Mesendoderm (in vitro differentiated cells): ENCODE measurements at places on chromosomes 1 and 21.
A peak's percentile ranks its signal among the peaks of the same experiment; 100 is the strongest.

- no peaks in the 10 kb centered on the region for H3K4me1 ChIP-seq
- no peaks in the 10 kb centered on the region for H3K36me3 ChIP-seq
- DNase-seq, result peak; percentile 0
Measured at GRCh38 chr1:88291611-88292354, 392.3 kb upstream of the PKN2 start.

DNA sequence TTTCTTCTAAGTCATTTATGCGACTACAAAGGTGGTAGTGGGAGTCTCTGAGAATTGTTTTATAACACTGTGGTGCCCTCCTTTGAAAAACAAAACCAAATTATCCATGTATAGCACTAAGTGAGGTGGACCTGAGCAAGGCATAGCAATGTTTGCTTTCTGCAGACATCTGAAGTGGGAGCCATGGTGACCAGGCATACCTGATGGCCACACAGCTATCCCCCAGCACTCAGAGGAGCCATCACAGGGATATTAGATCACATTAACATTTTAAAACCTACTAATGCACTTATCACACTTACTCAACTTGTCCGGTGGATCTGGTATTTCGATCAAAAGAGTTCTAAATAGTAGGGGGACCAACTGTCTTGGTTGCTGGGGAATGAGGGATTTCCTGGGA is 24.8 kb upstream of the AVPR1B start:
- H3K27me3 ChIP-seq, result no peaks in the 10 kb centered on the region
- no peak overlapping the region for H3K27ac ChIP-seq
- no peaks in the 10 kb centered on the region for H3K4me1 ChIP-seq
- no peaks in the 10 kb centered on the region for H3K36me3 ChIP-seq
- DNase-seq, result no peak

GRCh38 chr1:155083052-155083541 is 4.5 kb downstream of the EFNA3 start:
- H3K27ac ChIP-seq, result no peak overlapping the region
- H3K27me3 ChIP-seq, result peaks cover 41% of the 10 kb centered on the region
- DNase-seq, result no peak
- no peaks in the 10 kb centered on the region for H3K4me1 ChIP-seq

DNA sequence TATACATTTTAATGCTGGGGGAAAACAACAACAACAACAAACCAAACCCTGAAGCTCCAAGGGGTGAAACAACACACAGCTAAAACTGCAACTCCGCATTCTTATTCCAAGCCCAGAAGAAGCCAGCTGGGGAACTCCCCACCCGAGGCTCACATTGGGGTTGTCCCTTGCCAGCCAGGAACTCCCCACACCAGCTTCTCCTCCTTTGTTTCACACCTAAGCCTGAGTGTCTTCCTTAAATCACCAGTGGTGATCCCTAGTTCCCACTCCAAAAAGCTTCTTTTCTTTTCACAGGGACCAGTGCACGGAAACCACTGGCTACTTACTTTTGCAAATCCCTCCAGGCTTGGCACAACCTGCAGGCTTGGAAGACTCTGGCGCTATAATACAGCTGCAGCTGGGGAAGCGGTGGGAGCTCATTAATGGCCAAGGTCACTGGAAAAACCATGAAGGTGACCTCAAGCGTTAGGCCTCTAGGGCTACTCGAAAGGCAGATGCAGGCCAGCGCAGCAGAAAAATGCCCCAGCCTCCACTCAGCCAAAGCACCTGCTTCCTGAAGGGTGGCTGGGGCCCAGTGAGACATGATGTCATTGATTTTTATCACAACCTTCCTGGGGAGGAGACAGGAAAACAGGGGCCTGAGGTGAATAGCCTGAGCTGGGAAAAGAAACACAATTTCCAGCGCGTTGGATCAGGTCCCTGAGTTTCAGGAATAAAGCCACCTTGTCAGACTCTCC is 40.1 kb downstream of the TLR5 start:
- peak; percentile 90 for DNase-seq
- no peak overlapping the region for H3K27ac ChIP-seq
- H3K36me3 ChIP-seq, result no peaks in the 10 kb centered on the region
- no peaks in the 10 kb centered on the region for H3K27me3 ChIP-seq
- peaks cover 1% of the 10 kb centered on the region for H3K4me1 ChIP-seq

- H3K4me1 ChIP-seq, result no peaks in the 10 kb centered on the region
- DNase-seq, result peak; percentile 45
- no peaks in the 10 kb centered on the region for H3K27me3 ChIP-seq
Measured at GRCh38 chr1:236835491-236835890, 40.4 kb downstream of the MTR start.

DNA sequence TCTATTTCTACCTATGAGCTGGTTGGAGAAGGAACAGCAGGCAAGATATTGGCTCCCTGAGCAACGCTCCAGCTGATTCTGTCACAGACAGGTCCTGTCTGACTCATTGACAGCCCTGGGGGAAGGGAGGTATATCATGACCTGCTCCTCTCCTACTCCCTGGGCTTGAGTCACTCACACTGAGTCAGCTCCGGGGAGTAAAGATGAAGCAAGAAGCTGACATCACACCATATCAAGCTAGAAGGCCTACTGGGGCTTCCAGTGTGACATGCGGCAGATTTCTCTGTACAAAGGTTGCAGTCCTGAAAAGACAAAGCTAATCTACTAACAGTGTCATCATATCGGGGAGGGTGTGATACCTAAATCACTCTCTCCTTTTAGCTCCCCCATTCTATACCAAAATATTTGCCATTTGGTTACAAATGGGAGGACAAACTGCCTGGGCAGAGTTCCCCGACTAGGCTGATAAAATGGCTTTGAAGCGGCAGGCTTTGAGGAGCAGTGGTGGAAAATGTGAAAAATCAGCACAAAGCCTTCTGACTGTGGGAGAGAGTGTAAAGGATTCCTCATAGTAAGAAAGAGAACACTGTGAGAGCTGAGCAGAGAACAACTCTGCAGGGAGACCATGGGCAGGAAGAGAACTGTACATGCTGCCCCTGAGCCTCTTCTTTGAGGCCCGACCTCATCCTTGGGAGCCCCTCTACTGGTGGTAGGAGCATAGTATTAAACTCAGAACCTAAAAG is 15.5 kb downstream of the PI4KB start:
- no peak overlapping the region for H3K4me3 ChIP-seq
- peaks cover 6% of the 10 kb centered on the region for H3K36me3 ChIP-seq
- peak; percentile 96 for DNase-seq
- no peak overlapping the region for H3K27ac ChIP-seq
- no peaks in the 10 kb centered on the region for H3K27me3 ChIP-seq
- H3K4me1 ChIP-seq, result no peaks in the 10 kb centered on the region

DNA sequence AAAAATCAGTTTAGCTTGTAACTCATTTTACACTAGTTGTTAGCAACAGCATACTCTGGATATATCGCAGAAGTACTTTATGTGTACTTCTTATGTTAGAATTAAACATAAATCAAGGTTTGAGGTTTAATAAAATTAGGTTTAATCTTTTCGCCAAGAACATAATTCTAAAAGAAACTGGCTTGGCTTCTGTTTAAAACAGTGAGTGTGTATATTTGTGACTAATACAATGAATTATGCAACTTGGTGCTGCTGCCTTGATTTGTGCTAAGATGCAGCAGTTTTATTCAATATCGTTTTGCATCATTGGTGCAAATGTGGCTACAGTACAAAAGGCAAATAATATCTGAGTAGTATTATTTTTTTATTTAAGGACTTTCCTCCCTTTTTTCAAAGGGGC is 44.8 kb downstream of the USP25 start:
- no peak for DNase-seq
- H3K4me1 ChIP-seq, result peaks cover 4% of the 10 kb centered on the region
- H3K4me3 ChIP-seq, result no peak overlapping the region
- no peaks in the 10 kb centered on the region for H3K27me3 ChIP-seq
- H3K27ac ChIP-seq, result no peak overlapping the region
